Activated CD4-positive, alpha-beta T cell treated with anti-CD3 and anti-CD28 coated beads, Interleukin-2, amount 50 U/mL, for 24 hours (primary cell): ENCODE measurements at places on chromosomes 6 and 20.

- no peak for DNase-seq
These were observed 177.1 kb downstream of the CD109 start for GRCh38 chr6:73873081-73873480.

GRCh38 chr20:20440886-20441658 lies 73.2 kb downstream of the INSM1 start:
- DNase-seq = no peak

GRCh38 chr20:9838378-9839295 lies at the start of gene PAK5:
Gene PAK5, minus strand, starts transcription at chr20:9839076. Its CDS starts 194,748 bp downstream, at chr20:9644328.
- no peak for DNase-seq

- DNase-seq = no peak
These were observed 896 bp upstream of the RNASET2 start for GRCh38 chr6:166957087-166957804.

GRCh38 chr6:160462116-160462515 lies 113.9 kb downstream of the SLC22A3 start:
- DNase-seq = no peak

DNA sequence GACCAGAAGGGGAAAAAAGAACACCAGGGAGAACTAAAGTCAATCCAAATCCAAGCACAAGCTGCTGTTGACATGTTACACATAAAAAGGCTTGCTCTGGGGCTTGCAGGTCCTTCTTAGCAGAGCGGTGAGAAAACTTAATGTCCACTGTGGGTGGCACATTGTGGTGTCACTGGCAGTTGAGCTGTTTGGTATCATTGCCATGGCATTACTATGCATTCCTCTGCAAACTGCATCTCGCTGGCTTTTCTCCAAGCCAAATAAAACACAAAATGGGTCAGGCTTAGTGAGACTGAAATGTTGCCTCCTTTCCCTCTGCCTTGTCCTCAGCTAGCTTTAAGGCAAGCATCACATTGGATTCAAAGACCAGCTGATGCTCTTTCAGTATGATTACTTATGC lies 40.9 kb downstream of the LY86 start:
- no peak for DNase-seq

GRCh38 chr6:127877231-127877630 lies 23.6 kb downstream of the THEMIS start:
- no peak for DNase-seq

- DNase-seq = no peak
These were observed 250.1 kb downstream of the BCKDHB start for GRCh38 chr6:80356545-80356944.

DNA sequence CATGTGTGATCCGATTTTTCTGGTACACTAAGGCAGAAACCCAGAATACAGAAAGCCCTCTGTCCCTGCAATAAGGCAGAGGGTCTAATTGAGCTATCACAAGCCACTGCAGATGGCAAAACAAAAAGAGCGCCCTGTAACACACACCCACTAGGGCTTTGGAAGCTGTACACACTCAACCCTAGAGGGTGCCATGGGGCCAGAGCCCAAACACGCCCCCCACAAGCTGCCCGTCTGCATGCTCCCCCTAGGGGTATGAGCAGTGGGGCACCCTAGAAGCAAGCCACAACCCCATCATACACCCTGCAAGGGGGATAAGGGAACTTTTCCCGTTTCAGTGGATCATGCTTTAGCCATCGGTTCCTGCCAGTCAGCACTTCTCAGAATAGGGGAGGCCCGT lies 62.2 kb upstream of the PDE10A start:
- DNase-seq = no peak

DNA sequence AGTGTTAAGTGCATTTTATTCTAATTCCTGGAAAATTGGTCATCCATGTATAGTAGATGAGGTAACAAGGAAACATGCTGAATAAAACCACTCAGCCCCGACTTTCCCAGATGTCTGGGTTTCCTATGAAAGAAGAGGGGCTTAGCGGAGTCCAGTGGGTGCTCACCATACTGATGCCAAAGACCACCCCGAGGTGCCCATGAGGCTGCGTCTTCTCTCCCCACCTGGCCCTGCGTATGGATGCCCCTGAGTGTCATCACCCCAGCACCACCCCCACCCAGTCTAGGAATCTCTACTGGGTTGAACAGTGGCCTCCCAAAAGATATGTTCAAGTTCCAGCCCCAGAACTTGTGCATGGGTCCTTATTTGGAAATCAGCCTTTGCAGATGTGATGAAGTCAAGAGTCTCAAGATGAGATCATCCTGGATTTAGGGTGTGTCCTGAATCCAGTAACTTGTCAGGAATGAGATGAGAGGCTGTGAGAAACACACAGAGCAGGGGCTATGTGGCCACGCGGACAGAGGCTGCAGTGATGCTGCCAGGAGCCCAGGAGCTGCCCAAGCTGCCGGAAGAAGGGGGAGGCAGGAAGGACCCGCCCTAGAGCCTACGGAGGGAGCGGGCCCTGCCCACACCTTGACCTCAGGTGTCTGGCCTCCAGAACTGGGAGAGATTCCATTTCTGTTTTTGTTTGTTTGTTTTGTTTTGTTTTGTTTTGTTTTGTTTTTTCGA lies 124.6 kb upstream of the CDH4 start:
- DNase-seq = no peak

DNA sequence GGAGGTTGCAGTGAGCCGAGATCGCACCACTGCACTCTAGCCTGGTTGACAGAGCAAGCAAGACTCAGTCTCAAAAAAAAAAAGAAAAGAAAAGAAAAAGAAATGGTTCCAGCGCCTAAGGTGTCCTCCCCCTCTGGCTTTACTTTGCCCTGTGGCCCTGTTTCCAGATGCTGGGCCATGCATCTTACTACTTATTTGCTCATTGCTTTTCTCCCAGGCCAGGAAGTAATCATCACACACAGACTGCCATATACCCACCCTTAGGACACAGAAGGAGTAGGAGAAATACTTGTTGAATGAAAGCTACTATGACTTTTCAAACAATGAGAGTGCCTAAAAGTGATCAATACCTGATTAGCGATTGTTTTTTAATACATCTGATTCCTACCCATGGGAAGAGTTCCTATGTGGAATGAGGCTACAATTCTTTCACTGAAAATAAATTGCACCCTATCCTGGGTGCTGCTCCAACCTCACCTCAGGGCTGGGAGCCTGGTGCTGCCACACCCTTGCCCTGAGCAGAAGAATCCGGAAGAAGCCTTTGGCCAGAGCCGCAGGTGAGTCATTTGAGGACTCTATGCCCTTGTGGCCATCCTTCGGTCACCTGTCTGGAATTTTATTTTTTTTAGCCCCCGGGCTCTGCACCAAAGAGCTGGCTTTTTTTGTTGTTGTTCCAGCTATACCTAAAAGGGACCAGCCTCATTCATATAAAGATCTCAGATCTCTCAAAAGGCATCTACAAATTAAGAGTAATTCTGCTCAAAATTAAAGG lies 22.7 kb upstream of the TFAP2C start:
- no peak for DNase-seq

DNA sequence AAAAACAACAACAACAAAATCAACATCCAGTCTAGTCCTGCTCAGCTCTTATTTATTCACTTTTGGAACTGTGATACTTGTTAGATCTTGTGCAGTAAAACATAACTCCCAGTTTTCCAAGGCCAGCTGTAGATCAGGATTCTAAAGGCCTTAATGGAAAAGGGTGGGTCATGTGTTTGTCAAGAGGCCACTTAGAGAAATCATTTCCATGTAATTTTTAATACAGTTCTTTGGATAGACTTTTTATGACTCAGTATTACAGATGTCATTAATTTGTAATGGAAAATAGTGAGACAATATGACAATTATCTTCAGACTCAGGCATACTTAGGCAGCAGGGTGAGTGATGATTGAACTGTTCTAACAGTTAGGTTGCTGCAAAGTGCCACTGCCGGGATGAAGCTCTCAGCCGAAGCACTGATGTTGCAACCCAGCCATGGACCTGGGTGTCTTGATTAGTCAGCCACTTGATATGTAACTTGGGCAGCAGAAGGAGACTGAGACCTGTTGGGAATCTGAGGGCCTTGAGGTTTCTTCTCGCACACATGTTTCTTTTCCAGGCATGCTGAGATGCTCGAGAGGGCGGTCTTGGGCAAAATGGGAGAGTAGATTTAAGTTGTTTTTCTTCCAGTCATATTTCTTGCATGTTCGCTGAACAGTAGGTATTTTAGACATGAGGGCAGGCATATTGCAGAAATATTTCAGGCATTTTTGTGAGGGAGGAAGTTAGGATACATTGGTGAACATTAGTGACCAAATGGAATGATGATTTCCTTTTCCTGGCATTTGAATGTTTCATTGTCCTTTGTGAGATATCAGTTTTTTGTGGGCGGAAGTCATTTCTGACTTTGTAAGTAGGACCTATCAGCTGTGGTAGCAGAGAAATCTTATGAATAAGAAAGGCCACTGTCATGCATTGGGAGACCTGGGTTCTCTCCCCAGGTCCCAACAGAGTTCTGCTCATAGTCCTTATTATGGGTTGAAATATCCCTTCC lies 52.3 kb downstream of the SLX4IP start:
- DNase-seq = no peak

DNA sequence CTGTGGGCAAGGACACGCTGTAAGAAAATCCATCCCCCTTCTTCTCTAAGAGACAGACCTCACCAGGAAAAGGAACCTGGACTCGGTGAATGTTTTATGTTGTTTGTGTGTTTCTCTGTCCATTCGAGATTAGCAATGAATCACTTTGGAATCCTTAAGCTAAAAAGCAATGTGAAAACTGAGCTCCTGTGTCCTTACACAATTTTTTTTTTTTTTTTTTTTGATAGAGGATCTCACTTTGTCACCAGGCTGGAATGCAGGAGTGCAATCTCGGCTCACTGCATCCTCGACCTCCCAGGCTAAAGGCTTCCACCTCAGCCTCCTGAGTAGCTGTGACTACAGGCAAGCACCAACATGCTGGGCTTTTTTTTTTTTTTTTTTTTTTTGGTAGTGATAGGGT lies 32.1 kb downstream of the BFSP1 start:
- no peak for DNase-seq

DNA sequence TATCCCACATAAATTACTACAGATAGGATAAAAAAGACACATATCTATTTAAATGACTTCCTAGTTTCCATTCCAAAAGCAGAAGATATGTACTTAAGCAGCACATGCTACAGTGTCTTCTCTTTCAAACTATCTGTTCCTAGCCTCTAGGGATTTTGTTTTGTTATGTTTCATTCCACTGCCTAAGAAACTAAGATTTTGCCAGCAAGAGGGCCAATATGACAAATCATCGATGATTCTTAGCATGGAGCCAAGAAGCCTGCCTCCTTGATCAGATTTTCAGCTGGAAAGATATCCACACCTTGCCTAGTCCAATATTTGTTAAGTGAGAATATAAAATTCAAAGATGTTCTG lies 7.0 kb downstream of the SNX5 start:
- DNase-seq = no peak

GRCh38 chr20:17856024-17856564 lies 112.5 kb downstream of the SNX5 start:
- no peak for DNase-seq

- no peak for DNase-seq
These were observed 109.8 kb downstream of the SYCP2 start for GRCh38 chr20:59823491-59824259.

DNA sequence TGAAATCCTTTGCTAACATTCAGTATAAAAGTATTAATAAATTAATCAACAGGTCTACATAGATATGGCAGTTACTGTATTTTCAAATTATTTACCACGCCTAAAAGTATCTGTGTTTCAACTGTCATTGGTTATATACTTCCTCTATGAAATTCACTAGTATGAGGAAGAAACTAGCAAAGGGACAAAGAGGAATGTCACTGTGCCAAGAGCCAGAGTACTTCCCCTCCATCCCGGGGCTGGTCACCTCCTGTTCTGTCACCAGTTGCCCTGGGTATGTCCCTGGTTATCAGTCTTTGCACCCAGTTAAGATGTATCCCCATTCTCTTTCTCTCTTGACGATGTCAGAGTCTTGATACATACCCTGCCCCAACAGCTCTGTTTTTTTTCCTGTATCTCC lies 476.8 kb upstream of the SOX4 start:
- no peak for DNase-seq
